AML-193 (cell line): ENCODE measurements at places on chromosomes 6 and 20.
A peak's percentile ranks its signal among the peaks of the same experiment; 100 is the strongest.

- no peak for DNase-seq
These were observed 88.2 kb downstream of the KCNB1 start for GRCh38 chr20:49394264-49394663.

DNA sequence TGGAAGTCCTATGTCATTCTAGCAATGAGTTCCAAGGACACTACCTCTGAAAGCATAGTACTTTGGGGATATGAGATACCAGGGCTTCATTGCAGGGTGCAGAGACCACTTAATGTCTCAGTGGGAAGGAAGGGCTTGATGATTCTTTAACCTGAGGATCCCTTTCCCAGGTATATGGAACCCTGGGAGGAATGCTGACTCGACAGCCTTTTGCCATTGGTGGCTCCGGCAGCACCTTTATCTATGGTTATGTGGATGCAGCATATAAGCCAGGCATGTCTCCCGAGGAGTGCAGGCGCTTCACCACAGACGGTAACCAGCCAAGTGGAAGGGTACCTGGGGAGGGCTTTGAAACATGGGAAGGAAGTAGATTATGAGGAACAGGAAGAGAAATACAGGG, 4.2 kb downstream of the PSMB9 start:
- DNase-seq: no peak

GRCh38 chr6:127458222-127458621, 967 bp downstream of the KIAA0408 start:
- no peak for DNase-seq

DNA sequence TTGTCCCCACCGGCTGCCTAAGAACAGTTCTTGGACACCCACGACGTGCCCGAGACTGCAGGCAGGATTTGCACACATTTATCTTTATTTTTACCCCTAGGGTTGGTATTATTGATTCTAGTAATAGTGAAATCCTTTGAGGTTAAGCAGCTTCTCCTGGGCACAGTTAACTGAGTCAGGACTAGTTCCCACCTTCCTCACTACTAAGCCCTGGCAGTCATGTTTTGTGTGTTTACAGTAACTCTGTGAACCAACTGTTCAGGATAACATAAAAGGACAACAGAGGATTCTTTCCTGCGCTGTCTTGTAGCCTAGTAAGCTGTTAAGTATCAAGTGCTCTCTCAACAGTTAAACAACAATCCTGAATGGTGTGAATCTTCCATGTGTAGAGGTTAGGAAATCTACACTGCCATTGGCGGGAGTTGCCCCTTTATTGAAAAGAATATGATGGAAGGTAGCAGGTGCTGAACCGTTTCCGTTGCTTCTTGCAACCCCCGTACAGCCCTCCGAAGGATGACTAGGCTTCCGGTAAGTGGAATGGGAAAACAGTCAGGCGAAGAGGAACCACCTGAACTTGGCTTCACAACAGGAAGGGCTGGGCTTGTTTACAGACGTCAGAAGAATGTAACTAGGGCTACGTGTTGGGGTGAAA, 979 bp upstream of the SOD2 start:
- DNase-seq: peak; percentile 30

GRCh38 chr6:63418741-63419140, 99.0 kb upstream of the LGSN start:
- DNase-seq: peak; percentile 77

GRCh38 chr6:161744211-161745067, 470.6 kb upstream of the AGPAT4 start:
- no peak for DNase-seq

DNA sequence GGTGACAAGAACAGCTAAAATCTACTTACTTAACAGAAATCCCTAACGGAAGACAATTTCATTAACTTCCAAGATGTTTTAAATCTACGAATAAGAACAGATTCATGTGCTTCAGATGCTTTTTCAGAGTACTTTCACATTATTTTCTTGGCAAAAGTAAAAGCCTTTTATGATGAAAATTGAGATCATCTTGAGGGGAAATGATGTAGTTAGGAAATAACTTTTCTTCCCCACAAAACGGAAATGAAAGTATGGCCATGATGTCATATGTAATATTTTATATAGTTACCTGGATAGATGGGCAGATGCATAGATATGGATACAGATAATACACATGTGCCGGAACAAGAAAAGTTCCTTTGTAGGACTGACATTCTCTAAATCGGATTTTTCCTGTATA, 32.8 kb downstream of the SASH1 start:
- DNase-seq: no peak

GRCh38 chr6:89035252-89036101, 45.1 kb upstream of the PNRC1 start:
- DNase-seq: no peak

DNA sequence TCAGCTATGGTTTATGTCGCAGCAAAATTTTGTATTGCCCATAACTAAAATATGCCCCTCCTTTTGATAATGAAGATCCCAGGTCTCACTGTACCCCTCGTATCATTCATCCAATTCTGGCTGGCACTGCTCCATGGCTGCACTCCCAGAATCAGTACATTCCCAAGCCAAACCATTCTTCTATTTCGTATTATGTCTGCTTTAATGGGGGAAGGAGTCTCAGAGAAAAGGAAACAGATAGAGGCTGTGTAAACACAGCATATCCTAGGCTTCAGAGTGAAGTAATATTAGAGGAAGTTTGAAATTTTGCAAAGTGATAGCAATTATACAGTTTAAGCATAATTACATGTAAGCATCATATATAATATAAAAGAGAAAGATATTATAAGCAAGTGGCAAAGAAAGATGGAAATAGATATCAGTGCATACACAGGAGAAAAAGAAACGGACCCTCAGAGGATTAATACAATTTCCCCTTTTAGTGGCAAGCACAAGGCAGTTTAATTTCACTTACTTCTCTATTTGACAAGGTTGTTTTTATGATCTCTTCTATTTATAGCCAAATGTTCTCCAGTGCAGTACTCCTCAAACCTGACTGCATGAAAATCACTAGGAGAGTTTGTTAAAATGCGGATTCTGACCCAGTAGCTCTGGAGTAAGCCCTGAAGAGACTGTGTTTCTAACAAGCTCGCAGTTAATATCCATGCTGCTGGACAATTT, 56.5 kb upstream of the TENT5A start:
- DNase-seq: peak; percentile 96

GRCh38 chr6:155452576-155452975, 3.1 kb downstream of the NOX3 start:
- DNase-seq: no peak

GRCh38 chr6:159232106-159232645, 63.0 kb downstream of the FNDC1 start:
- DNase-seq: no peak
